ENCODE measurements at places on chromosomes 7 and 10.
A peak's percentile ranks its signal among the peaks of the same experiment; 100 is the strongest.

DNA sequence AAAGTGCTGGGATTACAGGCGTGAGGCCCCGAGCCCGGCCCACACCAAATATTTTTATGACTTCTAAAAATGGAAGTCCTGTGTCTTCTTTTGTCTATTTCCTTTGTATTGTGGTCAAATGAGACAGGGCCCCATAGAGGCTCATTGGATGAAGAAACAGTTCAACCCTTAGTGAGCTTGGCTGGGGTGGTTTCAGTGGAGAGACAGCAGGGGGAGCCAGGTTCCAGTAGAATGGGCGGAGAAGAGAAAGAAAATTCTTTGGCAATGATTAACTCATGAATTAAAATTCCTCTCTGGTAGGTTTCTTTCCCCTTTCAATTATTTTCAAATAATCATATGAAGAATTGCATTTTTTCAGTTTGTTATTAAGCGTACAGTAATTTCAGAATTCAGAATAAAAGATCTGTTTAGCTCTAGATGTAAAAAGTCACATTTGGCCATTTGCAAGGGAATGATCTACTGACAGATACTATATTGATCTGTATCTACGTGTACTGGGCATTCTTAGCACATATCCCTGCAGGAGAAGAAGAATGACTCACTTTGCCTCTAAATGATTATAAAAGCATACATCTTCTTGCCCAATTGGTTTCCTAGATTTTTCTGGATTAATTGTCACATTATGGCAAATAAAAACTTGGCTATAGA is 43.2 kb downstream of the PNLIPRP3 start:
- no peak overlapping the region for H3K4me3 ChIP-seq
- DNase-seq: no peak
- H3K27ac ChIP-seq: no peak overlapping the region
- H3K36me3 ChIP-seq: no peaks in the 10 kb centered on the region
- H3K4me1 ChIP-seq: no peaks in the 10 kb centered on the region

DNA sequence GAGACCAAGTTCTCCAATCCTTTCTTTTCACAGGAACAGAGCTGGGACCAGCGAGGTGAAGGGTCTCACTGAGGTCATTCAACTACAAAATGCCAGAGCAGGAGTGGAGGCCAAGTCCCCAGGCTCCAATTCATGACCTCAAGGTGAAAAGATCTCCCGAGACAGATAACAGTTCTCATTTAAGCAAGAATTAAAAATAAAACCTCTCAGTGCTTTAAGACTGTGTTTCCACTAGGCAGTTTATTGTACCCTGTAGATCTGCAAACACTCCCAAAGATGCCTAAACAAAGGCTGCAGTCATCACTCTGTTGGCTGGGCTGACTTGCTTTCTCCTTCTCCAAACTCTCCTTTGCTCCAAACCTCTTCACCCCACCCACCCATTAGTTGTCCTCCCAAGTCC is 74.8 kb upstream of the CXCL12 start:
- no peaks in the 10 kb centered on the region for H3K27me3 ChIP-seq
- DNase-seq: no peak
- H3K27ac ChIP-seq: no peak overlapping the region
- H3K36me3 ChIP-seq: no peaks in the 10 kb centered on the region
- no peaks in the 10 kb centered on the region for H3K4me1 ChIP-seq

- peaks cover 31% of the 10 kb centered on the region for H3K4me1 ChIP-seq
- no peaks in the 10 kb centered on the region for H3K36me3 ChIP-seq
- H3K4me3 ChIP-seq: no peak overlapping the region
Measured at GRCh38 chr7:69966766-69967591, 368.7 kb downstream of the AUTS2 start.

DNA sequence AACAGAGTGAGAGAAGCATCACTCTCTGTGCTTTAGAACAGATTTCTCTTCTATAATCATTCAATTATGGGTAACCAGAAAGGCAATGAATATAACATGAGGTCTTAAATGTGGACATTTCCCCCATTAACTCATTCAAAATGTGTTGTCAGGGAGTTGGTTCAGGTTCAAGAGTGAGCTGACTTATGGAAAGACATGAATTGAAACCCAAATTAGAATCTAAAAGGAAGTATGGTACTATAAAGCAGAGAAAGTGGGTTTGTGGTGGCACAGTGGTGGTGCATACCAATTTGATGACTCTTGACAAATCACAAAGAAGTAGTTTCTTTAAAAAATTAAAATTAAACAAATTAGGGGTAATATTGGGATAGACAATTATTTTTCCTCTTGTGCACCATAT is 114.6 kb upstream of the MEOX2 start:
- no peak overlapping the region for H3K4me3 ChIP-seq
- H3K27me3 ChIP-seq: no peaks in the 10 kb centered on the region
- DNase-seq: no peak
- no peaks in the 10 kb centered on the region for H3K36me3 ChIP-seq

- no peak for DNase-seq
- H3K36me3 ChIP-seq: no peaks in the 10 kb centered on the region
- H3K27ac ChIP-seq: no peak overlapping the region
- H3K27me3 ChIP-seq: no peaks in the 10 kb centered on the region
- H3K4me1 ChIP-seq: no peaks in the 10 kb centered on the region
- H3K4me3 ChIP-seq: no peak overlapping the region
Measured at GRCh38 chr10:61852261-61852660, 49.2 kb upstream of the ARID5B start.

- H3K4me1 ChIP-seq: no peaks in the 10 kb centered on the region
- no peak for DNase-seq
- no peak overlapping the region for H3K4me3 ChIP-seq
- H3K27ac ChIP-seq: no peak overlapping the region
- no peaks in the 10 kb centered on the region for H3K27me3 ChIP-seq
Measured at GRCh38 chr10:121352231-121352855, 245.9 kb downstream of the FGFR2 start.

DNA sequence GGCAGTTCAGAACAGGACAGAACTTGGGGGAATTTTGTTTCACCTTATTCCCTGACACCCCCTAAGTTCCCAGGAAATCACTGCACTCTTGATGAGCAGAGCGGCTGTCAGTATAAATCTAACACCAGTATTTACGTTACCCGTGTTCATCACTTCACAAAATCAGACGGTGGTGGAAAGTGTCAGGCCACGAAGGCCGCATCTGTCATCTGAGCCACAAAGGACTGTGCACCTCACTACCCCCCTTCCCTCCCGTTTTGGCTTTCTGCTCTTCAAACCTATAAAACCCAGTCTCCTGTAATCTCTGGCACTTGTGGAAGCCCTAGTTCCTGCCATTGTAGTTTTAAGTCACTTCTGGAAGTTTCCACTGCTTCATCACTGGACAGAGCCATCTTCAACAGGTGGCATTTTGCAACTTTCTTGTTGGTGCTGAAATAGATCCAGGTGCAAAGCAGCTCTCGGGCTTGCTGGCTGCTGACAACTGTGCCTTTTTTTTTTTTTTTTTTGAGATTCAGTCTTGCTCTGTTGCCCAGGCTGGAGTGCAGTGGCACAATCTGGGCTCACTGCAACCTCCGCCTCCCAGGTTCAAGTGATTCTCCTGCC is 9.5 kb downstream of the ZFAND2A start:
- DNase-seq: no peak
- no peak overlapping the region for H3K27ac ChIP-seq
- no peaks in the 10 kb centered on the region for H3K4me1 ChIP-seq

GRCh38 chr7:87926581-87927461 is 7.2 kb upstream of the ADAM22 start:
- no peaks in the 10 kb centered on the region for H3K36me3 ChIP-seq
- DNase-seq: no peak
- H3K27me3 ChIP-seq: no peaks in the 10 kb centered on the region
- no peaks in the 10 kb centered on the region for H3K4me1 ChIP-seq

DNA sequence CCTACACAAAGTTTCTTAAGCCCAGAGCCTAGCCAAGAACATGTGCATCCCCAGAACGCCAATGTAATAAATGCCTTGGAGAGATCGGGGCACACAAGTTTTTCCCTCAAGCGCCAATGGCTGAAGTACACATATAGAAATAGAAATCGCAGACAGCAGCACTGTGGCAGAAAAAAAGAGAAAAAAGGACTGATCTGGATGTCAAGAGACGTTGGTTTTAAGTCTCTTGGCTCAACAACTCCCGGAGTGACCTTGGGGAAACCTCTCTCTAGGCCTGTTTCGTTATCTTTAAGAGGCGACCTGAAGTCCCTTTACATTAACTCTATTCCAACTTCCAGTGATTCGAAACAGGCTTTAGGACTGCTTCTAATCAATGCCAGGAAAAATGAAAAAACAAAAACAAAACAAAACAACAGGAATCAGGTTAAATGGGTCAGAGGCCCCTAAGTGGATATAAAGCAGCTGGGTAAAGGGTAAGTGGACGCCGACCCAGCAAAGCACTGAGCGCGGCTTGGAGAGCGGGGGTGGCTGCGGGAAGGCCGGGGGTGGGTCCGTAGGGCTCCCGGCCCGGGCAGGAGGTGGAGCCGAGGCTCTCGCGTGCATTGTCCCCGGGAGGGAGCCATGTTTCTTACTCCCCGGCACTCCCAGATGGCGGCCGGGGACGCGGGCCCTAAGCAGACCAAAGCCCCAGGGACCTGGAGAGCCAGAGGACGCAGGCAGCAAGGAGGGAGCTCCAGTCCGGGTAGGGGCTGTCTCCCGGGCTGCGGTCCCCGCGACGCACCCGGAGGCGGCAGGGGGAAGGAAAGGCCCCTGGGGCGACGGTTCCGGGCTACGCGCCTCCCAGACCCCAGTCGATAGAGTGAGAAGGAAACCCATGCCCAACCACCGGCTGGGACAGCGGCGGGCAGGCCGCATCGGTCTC is 757 bp downstream of the EIF3A start:
- peaks cover 44% of the 10 kb centered on the region for H3K4me1 ChIP-seq
- peaks cover 2% of the 10 kb centered on the region for H3K36me3 ChIP-seq
- peak overlapping the region; percentile 97 for H3K27ac ChIP-seq
- H3K27me3 ChIP-seq: no peaks in the 10 kb centered on the region
- DNase-seq: peak; percentile 78
- H3K4me3 ChIP-seq: peak overlapping the region; percentile 86

DNA sequence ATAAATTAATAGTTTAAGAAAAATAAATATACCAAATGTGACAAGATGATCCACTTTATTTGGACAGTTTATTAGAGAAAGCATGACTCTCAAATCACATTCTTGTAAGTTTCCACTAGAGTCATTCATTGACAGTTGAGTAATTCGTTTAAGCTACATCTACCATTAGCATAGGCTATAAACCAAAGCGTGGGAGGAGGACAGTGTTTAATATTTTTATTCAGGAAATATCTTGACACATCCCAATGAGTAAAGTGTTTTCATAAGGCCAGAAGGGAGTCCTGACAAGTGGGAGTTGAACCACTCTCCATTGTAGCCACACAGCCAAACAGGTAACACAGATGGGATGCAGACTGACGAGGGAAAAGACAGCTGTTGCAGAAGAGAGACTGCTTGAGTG is 386.5 kb upstream of the SEMA3D start:
- H3K4me1 ChIP-seq: no peaks in the 10 kb centered on the region
- H3K27ac ChIP-seq: no peak overlapping the region
- no peak overlapping the region for H3K4me3 ChIP-seq
- H3K27me3 ChIP-seq: no peaks in the 10 kb centered on the region

DNA sequence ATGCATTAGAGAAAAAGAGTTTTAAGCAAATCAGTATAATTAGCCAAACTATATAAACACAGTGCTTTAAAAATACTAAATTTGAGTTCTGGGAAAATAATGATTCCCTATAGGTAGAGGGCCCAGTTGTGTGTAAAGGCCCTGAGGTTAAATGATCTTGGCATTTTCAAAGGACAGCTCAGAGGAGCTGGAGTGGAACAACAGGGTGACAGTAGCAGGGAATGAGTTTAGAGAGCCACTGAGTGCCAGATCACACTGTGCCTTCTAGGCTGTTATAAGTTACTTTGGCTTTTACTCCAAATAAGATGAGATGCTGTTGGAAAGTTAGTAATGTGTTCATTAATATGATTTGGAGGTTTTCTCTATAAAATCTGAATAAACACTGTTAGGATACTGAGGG is 34.6 kb downstream of the VWDE start:
- no peaks in the 10 kb centered on the region for H3K27me3 ChIP-seq
- DNase-seq: no peak
- H3K27ac ChIP-seq: no peak overlapping the region
- H3K4me1 ChIP-seq: no peaks in the 10 kb centered on the region
- H3K4me3 ChIP-seq: no peak overlapping the region
- no peaks in the 10 kb centered on the region for H3K36me3 ChIP-seq

All from B cell (primary cell).